ENCODE measurements at places on chromosomes 6 and 20.

GRCh38 chr6:36028877-36029324 is 1.3 kb downstream of the MAPK14 start:
- peak; percentile 49 for DNase-seq

DNA sequence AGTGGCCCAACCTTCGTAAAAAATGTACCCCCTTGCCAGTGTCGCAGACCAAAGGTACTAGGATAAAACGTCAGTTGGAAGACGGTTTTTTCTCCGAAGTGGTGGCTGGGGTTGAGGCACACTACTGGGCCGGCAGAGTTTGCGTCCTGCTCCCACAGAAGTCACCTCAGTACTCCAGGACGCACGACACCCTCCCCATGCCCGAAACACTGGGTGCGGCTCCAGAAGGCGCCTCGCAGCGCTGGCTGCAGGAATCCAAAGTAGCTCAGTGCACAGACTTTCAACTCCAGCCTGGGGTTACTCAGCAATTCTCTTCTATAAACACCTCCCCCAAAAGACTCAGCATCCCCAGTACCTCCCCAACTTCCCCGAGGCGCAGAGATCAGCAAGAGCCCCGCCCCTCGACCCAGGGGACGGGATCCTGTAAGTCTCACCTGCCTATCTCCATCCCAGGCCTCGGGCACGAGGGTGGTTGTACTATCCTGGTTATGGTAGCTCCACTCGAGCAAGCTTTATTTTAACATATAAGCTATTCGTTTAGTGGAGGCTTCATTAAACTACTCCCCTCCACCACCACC is 88.2 kb downstream of the ZFP64 start:
- DNase-seq, result peak; percentile 35

DNA sequence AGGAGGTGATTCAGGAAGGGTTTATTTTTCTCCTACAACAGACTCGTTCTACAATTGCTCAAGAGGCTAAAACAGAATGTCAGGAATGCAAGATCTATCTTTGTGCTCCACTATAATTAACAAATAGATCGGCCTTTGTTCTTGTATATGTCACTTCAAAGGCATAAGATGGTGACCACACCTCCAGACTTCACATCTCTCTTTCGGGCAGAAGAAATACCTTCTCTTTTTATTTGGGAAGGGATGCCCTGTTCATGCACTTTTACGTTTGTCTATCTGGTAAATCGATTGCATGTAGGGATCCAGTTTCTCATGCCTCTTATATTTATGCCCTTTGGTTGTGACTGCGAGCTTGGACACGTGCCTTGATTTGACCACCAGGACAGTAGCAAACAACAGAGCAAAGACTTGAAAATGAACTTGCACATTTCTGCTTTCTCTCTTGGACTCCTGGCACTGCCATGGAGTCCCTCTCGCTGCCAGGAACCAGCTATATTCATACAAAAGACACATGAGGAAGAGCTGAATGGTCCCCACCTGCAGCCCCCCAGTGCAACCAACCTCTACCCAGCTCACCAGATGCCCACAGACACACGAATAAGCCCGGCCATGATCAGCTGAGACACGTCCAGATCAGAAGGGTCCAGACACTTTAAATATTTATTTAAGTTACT is 219.8 kb upstream of the STXBP5 start:
- DNase-seq, result no peak

DNA sequence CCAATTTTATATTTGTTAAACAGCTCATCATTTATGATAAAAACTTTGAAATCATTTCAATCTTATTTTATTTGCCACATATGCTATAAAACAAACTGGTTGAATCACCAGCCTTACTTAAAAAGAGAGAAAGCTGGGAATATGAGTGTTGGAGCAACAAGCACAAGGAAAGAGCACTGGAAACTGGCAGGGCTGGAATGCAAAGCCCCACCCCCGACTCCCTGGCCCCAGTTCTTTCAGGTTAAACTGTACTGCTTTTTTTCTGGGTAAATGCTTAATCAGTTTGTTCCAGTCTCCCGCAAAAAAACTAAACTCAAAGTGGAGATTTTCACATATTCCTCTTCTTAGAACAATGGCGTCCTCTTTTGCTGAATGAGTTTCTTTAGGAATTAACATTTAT is 433.8 kb upstream of the NOX3 start:
- DNase-seq, result no peak

GRCh38 chr20:21322921-21323331 is 19.8 kb downstream of the XRN2 start:
- no peak for DNase-seq

GRCh38 chr6:149270616-149271015 is 46.9 kb upstream of the TAB2 start:
- no peak for DNase-seq

- no peak for DNase-seq
These were observed 469.3 kb downstream of the HAO1 start for GRCh38 chr20:7470912-7471311.

GRCh38 chr6:76701610-76702009 is 629.1 kb upstream of the IMPG1 start:
- DNase-seq, result no peak

- DNase-seq, result no peak
These were observed 225.3 kb upstream of the FAM83B start for GRCh38 chr6:54621285-54621684.

- DNase-seq, result no peak
These were observed 7.6 kb downstream of the RIPOR2 start for GRCh38 chr6:24927985-24928745.

- no peak for DNase-seq
These were observed 766 bp downstream of the SLC16A10 start for GRCh38 chr6:111087871-111088667.

DNA sequence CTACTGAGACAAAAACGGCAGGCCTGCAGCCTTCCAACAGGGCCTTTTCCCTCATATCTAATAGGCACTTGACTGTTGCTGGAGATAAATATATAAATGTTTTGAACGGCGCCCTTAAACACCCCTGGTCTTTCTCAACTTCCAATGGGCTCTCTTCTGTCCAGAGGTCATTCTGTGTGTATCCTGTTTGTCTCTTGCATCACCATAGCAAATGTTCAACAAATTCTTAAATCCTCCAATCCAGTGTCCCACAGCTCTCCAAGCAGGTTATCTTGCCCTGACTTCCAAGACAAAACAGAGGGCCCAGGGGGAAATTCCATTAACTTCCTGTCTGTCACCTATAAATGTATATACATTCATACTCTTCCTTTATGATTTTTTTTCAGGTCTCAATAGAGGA is 62.0 kb downstream of the OR2J2 start:
- no peak for DNase-seq

DNA sequence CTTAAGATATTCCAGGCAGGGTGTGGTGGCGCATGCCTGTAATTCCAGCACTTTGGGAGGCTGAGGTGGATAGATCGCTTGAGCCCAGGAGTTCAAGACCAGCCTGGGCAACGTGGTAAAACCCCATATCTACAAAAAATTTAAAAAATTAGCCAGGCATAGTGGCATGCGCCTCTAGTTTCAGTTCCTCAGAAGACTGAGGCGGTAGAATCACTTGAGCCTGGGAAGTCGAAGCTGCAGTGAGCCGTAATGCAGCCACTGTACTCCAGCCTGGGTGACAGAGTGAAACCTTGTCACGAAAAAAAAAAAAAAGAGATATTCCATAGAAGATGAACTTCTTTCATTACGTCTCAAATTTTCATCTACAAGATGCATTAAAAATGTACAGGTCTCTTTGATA is 46.7 kb upstream of the ISM1 start:
- DNase-seq, result no peak

DNA sequence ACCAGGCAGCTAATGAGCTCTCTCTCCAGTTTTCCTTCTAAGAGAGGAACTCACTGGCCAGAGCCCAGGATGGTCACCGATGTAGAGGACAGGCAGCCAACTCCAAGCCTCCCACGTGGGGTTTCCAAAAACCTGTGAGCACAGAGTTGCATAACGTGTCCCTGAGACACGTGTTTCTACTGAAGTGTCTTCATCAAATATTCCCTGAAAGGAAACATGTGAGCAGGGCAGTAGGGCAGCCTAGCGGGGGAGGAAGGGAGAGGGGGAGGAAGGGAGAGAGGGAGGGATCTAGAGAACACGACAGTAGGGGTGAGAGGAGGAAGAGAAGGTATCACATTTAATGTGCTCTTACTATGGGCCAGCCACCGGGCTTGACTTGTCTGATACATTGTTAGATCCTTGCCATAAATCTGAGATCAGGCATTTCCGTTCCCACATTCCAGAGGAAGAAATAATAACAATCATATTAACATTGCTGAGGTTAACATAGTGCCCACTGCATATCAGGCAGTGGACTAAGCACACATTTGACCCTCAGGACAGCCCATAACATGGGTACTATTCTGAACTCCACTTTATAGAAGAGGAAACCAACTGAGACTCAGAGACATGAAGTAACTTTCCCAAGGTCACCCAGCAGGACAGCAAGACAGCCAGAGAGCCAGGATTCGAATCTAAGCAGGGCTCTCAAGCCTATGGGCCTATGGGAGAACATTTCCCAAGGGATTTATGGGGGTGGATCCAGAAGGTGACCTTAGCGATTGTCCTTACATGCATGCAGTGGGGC is 4.5 kb upstream of the SYS1 start:
- no peak for DNase-seq

DNA sequence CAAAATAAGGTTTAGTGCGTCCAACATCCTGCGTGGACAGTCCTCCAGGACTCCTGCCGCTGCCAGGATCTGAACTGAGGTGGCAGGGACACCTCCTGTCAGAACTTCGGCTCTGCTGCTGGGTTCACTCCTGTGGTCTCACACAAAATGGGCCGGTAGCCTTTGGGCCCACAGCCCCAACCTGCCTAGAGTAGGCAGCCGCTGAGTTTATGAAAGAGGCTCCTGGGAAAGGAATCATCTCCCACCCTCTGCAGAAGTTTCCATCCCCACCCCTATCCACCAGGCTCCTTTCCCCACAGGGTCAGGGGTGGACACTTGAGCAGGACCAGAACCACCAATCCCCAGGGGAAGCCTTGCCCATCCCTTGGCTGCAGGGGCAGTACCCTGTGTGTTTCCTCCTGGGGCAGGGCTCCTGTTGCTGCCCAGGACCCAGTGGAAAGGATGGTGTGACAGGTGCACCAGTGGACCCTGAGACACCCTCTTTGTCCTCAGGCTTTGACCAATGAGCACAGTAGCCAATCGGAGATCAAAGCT is 2.1 kb upstream of the ABHD16B start:
- DNase-seq, result no peak

DNA sequence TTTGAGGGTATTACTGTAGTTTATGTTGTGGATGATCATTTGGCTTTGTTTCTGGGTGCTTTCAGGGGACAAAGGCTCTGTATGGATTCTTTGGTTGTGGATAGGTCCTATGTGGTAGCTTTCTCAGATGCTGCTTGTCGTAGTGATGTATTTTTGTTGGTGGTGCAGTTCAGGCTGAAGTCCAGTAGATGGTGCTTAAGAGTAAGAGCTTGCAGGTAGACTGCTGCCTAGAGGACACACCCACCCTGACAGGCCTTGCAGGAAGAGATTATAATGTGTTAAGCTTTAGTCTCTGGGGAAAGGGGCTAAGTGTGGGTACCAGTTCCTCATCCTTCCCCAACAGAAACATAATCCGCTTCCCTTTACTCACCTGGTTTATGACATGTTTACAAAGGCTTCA is 62.6 kb upstream of the ADGRB3 start:
- peak; percentile 16 for DNase-seq

DNA sequence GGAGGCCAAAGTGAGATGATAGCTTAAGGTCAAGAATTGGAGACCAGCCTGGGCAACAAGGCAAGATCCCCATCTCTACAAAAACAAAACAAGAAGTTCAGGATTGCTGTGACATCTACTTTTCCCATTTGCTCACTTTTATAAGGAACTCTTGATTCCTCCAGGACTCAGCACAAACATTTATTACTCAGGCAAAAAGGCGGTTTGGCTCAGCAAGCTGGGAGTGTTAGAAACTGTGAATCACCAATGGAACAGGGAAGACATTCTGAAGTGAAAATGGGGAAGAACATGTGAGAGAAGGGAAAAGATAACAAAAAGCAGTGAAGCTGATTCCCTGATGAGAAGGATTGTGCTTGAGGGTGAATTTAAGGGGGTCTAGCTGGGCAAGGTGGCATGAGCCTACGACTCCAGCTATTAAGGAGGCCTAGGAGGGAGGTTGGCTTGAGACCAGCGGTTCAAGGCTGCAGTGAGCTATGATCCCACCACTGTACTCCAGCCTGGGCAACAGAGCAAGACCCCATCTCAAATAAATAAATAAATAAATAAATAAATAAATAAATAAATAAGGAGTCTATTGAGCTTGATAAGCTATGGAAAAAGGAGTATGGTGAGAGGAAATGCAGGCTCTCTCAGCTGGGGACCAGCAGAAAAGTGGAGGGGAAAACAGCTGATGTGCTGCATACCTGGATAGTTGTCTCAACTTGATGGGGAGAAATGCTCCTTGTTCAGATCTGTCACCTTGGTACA is 65.4 kb upstream of the HDDC2 start:
- DNase-seq, result no peak

GRCh38 chr6:100990070-100990469 is 108.9 kb upstream of the ASCC3 start:
- DNase-seq, result no peak

DNA sequence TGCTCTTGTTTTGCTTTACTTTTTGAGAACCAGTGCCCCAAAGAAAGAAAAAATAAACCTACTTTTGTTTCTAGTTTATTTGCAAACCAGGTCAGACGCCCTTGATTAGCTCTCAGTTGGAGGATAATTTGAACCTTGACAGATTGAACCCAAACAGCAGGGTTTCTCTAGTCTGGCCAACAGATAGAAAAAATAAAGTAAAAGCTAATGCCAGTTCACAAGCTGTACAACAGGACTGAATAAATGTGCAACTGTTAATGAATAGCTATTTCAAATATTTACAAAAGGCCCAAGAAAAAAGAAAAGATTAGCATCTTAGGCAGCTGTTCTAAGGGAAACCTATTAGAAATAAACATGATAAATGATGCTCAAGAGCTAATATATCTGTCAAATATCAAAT is 331.8 kb downstream of the CDKAL1 start:
- no peak for DNase-seq

GRCh38 chr6:63926950-63927927 is 291.6 kb downstream of the PHF3 start:
- DNase-seq, result no peak

GRCh38 chr6:130920969-130921368 is 93.8 kb downstream of the SMLR1 start:
- DNase-seq, result no peak

GRCh38 chr6:44439270-44440045 is 52.0 kb downstream of the CDC5L start:
- DNase-seq, result no peak

DNA sequence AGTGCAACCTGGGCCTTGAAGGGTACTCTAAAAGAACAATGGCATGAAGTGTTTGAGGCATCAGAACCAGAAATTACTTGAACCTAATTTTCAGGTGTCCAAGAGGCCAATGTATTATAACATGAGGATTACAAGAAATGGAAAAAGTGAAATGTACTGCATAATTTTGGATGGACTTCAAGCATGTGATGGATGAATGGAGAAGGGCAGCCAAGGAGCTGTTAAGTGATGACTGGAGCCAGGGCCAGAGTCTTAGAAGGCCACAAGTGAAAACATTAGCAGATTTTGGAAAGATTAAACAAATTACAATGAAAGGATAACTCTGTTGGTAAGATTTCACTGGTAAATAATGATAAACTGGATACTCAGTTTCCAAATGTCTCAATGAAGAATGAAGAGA is 738.2 kb downstream of the CD109 start:
- no peak for DNase-seq

Data from H54 (cell line).